BJ (cell line): ENCODE measurements at places on chromosomes 7 and 10. TPM values are rescaled to one million over a fixed set of nuclear protein-coding genes. Genes with fewer than 3 reads are reported as not detected.

GRCh38 chr10:5654218-5654755 is 12.1 kb downstream of the ASB13 start:
- no peak for DNase-seq

GRCh38 chr10:42980553-42981357 is 96.1 kb upstream of the RET start:
- no peak for DNase-seq

The VSIR gene
- polyA plus RNA-seq: 78.7 and 169 TPM in 2 replicates

The SH2D4B gene
- not detected in 2 replicates for polyA plus RNA-seq

DNA sequence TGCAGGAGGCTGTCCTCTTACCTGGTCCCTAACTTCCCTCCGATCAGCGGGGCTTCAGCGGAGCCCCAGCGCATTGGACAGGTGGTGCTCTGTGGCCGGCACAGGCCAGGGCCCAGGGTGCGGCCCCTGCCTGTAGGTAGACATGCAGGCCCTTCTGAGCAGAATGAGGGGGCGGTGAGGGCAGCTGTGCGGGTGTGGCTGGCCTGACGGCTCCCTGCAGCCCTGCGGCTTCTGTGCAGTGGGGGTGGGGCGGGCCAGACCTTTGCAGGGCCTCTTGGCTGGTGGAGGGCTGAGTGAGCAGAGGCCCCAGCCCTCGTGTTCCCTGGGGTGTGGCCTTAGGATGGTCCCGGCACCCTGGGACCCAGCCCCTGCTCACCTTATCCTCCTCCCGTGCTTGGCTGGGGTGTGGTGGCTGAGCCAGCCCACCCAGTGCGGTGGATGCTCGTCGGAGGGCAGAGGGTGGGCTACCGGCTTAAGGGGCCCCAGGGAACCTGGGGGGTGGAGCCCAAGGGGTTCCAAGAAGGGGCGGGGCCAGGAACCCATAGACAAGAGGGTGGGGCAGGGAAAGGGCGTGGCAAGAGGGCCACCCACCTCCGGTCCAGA is 175.2 kb upstream of the TNRC18 start:
- no peak for DNase-seq

- DNase-seq: no peak
Measured at GRCh38 chr7:136470179-136470578, 398.3 kb upstream of the CHRM2 start.
